Panc1 (cell line): ENCODE measurements at places on chromosomes 1 and 21.

DNA sequence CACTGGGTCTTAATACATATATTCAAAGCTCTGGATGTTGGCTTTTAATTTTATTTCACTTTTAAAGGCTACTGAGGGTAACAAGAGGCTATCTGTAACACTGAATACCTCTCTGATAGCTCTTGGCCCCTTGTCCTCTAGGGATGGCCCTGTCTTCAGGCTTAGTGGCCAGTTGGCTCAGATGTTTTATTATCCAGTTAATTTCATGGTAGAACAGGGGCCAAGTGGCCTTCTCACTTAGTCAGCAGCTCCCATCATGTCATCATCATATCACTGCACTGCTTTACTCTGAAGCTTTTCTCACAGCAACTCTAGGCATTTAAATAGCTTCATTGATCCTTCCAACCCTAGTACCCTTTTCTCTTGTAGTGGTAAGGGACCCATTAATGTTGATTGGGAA, 40.2 kb upstream of the MACF1 start:
- DNase-seq: no peak
- no peaks in the 10 kb centered on the region for H3K27me3 ChIP-seq
- no peak overlapping the region for H3K4me3 ChIP-seq
- H3K27ac ChIP-seq: peak overlapping the region; percentile 76
- peaks cover 64% of the 10 kb centered on the region for H3K4me1 ChIP-seq

GRCh38 chr21:33914188-33914587, 1.4 kb downstream of the ATP5PO start:
- no peak overlapping the region; the same call in 1 of the 2 replicates for H3K27ac ChIP-seq
- H3K4me3 ChIP-seq: peak overlapping the region; percentile 91
- peaks cover 4% of the 10 kb centered on the region; the same call in 1 of the 2 replicates for H3K4me1 ChIP-seq
- H3K36me3 ChIP-seq: peaks cover 15% of the 10 kb centered on the region
- H3K27me3 ChIP-seq: no peaks in the 10 kb centered on the region

GRCh38 chr1:182080955-182081582, 19.6 kb upstream of the ZNF648 start:
- H3K27ac ChIP-seq: no peak overlapping the region
- DNase-seq: no peak
- no peaks in the 10 kb centered on the region for H3K27me3 ChIP-seq
- no peaks in the 10 kb centered on the region for H3K4me1 ChIP-seq

DNA sequence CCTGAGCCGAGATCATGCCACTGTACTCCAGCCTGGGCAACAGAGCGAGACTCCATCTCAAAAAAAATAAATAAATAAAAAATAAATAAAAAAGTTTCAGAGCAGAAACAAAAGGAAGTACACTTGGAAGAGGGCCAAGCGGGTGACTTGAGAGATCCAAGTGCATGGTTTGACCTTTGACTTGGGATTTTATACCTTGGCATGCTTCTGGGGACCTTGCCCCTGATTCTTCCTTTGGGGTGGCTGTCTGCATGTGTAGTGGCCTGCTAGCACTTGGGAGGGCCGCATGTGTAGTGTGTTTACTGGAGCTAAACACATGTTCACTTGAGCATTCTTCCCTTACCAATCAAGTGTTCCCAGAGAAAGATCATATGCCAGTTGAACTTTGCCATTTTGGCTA, 114.0 kb downstream of the DTL start:
- H3K36me3 ChIP-seq: no peaks in the 10 kb centered on the region
- no peak overlapping the region for H3K4me3 ChIP-seq
- no peak overlapping the region for H3K27ac ChIP-seq
- no peaks in the 10 kb centered on the region for H3K27me3 ChIP-seq
- H3K4me1 ChIP-seq: no peaks in the 10 kb centered on the region

GRCh38 chr1:153498746-153499145, 37.0 kb downstream of the S100A6 start:
- no peak for DNase-seq
- H3K27me3 ChIP-seq: no peaks in the 10 kb centered on the region
- H3K4me1 ChIP-seq: peaks cover 4% of the 10 kb centered on the region; the same call in 1 of the 2 replicates
- no peaks in the 10 kb centered on the region for H3K36me3 ChIP-seq

DNA sequence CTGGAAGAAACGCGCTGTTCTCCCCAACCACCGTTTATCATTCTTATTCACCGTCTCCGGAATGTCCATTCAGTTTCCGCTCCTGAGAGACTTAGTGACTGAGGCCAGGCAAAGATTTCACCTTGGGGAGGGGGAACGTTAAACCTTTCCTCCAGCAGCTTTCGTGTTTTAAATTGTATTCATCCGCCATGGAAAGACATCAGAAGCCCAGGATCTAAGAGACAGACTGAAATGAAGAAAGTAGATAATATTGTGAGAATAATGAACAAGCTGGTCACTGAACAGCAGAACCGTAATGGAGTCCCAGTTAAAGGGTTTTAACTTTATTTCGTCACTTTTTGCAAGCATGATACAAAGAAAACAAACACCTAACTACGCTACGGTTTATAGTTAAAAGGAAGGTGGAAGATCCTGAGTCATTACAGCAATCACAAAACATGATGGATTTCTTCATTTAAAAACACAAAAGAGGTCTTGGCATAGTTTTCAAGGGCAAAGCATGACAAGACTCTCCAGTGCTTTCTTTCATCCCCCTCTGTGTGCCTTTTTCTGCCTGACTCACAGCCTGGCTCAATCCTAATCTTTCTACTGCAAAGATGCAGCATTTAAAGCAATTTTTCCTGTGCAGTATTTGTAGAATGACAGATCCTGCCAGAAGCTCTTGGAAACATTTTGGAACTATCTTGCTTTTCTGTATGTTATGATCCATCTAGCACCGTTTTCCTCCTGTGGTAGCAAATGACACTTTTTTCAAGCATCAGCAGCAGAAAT, 722 bp upstream of the SLC19A2 start:
- H3K4me1 ChIP-seq: peaks cover 27% of the 10 kb centered on the region
- H3K27me3 ChIP-seq: no peaks in the 10 kb centered on the region
- H3K27ac ChIP-seq: peak overlapping the region; percentile 97
- DNase-seq: no peak
- no peaks in the 10 kb centered on the region for H3K36me3 ChIP-seq

GRCh38 chr1:20371411-20371810, 80.7 kb downstream of the VWA5B1 start:
- peaks cover 15% of the 10 kb centered on the region for H3K27me3 ChIP-seq
- H3K27ac ChIP-seq: no peak overlapping the region
- no peaks in the 10 kb centered on the region; the same call in 1 of the 2 replicates for H3K4me1 ChIP-seq
- H3K36me3 ChIP-seq: no peaks in the 10 kb centered on the region
- no peak overlapping the region for H3K4me3 ChIP-seq
